ENCODE measurements at places on chromosomes 5 and 9. TPM values are rescaled to one million over a fixed set of nuclear protein-coding genes. Genes with fewer than 3 reads are reported as not detected.

Gene SLC34A1
- polyA plus RNA-seq, result not detected

GRCh38 chr5:40477856-40478546 is 201.7 kb upstream of the PTGER4 start:
- peak; percentile 84 for DNase-seq

GRCh38 chr9:96523374-96523773 is 73.4 kb downstream of the HABP4 start:
- no peak for DNase-seq

DNA sequence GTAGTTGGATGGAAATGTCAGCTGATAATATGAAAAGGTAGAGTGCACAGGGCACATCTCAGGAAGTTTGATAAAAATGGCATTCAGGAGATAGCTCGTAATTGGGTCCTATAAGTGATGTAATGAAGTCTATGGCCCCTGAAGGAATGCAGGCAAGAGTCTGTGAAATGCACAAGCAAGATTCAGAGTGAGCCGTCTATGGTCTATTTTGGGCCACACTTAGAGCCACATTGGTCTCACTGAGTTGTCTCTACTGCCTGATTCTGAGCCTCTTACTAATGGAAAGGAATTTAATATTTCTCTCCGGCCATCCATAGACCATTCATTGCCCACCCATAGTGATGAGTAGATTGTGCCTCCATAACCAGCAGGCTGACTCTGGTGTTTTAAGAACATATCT is 111.3 kb upstream of the KCNN2 start:
- DNase-seq, result no peak

GRCh38 chr9:131620764-131621520 is 75.6 kb downstream of the PRRT1B start:
- no peak for DNase-seq

DNA sequence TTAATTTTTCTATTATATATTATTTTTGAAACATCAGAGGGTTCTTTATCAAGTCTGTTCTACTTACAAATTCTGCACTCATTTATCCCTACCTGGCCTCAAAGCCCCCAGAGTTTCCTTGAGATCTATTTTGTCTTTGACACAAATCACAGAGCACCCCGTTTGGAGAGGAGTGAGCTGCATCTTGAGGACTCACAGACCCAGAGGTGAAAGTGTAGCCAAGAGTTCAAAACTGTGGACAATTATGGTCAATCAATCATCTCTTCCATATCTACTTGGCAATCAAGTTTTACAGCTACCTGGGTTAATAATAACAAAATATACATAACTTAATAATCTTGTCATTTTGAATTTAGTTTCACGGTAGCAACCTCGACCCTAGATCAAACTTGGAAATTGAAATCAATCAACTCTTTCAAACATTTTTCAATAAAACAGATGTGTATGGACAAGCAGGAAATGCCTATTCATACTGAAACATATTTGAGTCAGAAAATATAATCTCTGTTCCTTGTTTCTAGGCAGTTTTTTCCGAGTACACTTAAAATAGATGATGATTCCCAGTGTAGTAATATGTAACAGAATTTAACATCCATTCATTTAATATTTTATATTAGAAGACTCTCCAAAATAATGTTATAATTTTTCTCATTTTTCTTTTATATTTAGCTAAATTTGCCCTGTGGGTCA is 13.7 kb upstream of the SYK start:
- DNase-seq, result no peak

DNA sequence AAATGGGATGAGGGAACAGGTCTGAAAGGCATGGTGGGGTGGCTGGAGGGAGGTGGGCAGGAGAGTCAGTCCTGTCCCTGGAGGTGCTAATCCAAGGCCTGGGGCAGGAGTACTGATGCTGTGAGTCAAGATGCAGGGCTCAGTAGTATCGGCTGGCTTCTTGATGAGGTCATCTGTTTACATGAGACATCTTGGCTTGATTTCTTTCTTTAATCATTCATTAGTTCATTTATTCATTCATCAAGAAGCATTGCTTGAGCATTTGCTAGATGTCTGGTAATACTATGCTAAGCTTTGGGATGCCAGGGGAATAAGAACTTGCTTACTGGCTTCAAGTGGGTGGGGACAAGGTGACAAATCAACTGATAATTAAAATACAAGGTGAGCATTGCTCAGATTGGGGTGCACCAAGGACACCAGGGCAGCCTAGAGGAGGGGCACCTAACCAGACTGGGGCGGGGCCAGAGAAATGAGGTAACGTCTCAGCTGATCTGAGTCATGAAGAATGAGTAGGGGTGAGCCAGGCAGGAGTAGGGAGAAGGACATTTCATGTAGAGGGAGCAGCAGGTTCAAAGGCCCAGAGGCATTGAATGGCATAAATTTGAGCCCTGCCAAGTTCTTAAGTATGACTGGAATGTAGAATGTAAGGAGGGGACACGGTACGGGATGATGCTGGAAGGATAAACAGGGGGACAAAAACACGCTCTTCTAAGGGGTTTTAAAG is 88.8 kb downstream of the EGFLAM start:
- DNase-seq, result peak; percentile 48

DNA sequence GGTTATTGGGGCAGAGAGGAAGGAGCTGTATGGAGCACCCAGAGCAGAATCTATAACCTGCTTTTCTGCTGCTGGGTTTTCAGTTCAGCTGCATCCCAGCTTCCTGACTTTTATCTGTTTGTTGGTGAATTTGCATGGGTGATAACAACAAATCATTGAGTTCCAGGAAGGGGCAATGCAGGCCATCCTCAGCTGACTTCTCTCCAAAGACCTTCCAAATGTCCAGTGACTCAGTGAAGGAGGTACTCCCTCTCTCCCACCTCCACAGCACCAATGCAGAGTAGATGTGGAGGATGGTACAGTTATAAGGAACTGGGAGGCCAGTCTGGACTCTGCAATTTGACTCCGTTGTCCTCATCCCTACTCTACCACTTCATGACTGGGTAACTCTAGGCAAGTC is 1.6 kb upstream of the TXN start:
- no peak for DNase-seq

GRCh38 chr9:114987116-114987515 is 56.7 kb upstream of the TNFSF8 start:
- no peak for DNase-seq

GRCh38 chr5:171845857-171846256 is 60.2 kb downstream of the SMIM23 start:
- peak; percentile 69 for DNase-seq

GRCh38 chr5:159805021-159805420 is 111.3 kb upstream of the ADRA1B start:
- peak; percentile 41 for DNase-seq

GRCh38 chr5:155595791-155596190 is 582.2 kb downstream of the KIF4B start:
- no peak for DNase-seq

GRCh38 chr5:89289604-89290003 is 406.6 kb upstream of the MEF2C start:
- DNase-seq, result peak; percentile 80

DNA sequence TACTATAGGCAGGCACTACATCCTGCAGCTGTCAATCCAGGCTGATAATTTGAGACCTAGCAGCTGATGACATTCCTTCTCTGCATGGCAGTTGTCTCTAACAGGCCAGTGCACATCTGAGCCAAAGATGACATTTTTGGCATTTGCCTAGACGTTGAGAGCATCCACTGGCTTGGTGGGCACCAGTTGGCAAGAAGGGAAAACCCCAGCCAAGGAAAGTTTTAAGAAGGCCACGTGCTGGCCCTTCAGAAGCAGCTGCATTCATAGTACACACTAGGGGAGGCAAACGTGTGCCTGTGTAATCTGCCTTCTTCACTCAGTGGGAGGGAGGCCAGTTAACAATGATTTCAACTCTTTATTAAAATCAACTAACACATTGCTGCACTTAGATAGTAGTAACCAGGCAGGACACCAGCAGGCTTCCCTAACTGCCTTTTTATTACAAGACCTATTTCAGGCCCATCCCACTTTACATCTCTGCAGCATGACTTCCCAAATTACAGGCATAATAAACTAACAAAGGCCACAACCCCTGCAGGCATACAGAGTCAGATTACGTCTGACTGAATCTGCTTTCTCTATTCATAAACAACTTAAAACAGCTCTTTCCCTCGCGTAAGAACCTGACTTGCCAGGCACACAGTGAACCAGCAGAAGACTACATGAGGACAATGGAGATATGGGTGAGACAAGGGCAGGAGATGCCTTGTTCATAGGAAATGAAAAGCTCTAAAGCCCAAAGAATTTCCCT is 576.3 kb downstream of the PDE4D start:
- peak; percentile 10 for DNase-seq

DNA sequence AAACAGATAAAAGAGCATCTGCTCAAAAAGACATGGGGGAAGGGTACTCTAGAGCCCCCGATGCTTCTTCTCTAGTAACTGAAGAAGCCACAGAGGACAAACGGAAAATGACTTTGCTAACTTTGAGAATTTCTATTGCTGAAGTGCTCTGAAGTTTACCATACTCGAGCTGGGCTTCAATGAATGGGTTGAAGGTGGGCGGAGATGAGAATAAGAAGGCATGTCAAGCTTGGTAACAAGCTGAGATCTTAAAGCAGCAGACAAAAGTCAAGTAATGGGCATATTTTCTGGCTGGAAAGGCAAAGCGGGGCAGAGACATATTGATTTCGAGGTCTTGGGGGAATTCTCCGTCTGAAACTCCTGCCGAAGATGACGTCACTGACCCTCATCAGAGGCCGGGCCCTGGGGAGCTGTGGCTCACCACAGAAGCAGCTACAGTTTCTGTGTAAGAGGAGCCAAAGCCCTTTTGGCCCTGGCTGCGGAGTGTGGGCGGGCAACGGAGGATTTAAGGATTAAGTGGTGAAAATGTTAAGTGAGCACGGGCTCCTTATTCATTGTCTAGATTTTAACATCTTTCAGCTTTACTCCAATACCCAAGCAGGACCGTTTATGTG is 115.8 kb upstream of the SLIT3 start:
- DNase-seq, result peak; percentile 100

- DNase-seq, result peak; percentile 44
Measured at GRCh38 chr5:108315829-108316228, 66.1 kb downstream of the FBXL17 start.

- peak; percentile 79 for DNase-seq
Measured at GRCh38 chr5:17343675-17344074, 126.2 kb downstream of the BASP1 start.

- DNase-seq, result no peak
Measured at GRCh38 chr9:89786655-89787054, 181.8 kb downstream of the GADD45G start.

DNA sequence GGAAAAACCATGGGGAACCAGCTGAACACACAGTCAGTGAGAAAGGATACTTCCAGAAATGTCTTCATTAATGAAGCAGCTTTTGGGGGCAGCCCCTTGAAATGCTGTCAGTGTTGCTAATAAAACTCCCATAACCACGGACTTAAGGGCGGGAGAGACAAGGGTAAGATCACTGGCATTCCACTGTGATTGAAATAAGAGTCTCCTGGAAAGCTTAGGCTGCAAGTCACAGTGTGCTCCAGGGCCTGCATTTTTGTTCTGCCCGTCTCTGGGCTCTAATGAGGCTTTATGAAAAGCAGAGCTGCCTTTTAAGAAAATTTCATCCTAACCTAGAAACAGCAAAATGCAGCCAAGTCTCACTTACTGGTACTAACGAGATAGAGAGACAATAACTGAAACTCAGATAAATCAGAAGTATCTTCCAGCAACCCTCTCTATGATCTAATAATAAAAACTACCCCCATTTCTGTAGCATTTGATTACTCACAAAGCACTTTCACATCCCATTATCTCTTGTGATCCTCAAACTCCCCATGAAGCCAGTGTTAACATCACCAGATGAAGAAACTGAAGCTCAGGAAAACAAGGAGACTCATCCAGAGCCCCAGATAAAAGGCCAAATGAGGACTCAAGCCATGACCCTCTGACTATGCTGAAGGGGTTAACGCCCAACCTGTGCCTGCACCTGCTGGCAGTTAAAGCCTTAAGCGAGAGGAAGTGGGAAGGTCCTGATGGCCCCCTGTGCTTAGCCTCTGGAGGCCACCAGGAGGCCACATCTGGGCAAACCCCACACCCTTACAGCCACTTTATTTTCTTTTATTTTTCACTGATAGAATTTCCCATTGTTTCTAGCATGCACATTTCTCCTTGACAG is 37.5 kb downstream of the SPOCK1 start:
- DNase-seq, result no peak

DNA sequence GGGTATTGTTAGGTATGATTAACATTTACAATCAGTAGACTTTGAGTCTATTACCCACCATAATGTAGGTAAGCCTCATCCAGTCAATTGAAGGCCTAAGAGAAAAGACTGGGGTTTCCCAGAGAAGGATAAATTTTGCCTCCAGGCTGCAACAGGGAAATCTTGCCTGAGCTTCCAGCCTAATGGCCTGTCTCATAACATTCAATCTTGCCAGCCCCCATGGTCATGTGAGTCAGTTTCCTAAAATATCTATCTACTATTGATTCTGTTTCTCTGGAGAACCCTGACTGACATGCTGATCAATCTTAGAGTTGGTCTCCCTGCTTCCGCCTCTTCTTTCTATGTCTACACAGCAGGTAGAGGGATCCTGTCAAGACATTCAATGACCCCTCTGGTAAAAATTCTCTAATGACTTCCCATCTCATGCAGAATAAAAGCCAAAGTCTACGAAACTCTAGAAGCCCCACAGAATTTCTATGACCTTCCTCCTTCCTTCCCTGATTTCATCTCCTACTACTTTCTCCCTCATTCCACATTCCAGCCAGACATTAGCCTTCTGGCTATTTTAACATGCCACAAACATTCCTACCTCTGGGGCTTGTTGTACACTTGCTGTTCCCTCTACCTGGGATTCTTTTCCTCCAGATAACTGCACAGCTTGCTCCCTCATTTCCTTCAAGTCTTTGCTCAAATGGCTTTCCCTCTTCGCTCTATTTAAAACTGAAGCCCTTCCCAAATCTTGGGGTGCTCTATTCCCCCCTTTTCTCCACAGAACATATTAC is 60.2 kb downstream of the FBXW11 start:
- DNase-seq, result no peak
